Posterior cingulate gyrus (tissue), 11 donors: ENCODE measurements at places on chromosomes 1 and 21.

- no peak for DNase-seq
Observed at GRCh38 chr1:113804421-113805255, 7.6 kb downstream of the RSBN1 start.

DNA sequence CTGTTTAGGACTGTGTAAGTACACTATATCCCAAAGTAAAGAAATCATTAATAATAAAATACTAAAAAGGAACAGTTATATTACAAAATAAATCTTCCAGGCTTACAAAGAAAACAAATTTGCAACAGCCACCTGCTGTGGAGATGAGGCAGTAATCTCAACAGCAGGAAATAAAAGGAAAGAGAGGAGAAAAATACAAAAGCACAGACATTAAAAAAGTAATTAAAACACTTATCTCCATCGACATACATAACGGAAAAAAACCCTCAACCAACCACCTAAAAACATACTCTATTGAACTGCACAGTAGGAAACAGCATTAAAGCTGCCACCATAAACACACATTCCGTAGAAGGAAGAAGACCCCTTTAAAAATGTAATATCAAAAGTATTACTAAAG, 317.6 kb downstream of the DPYD start:
- DNase-seq = no peak

DNA sequence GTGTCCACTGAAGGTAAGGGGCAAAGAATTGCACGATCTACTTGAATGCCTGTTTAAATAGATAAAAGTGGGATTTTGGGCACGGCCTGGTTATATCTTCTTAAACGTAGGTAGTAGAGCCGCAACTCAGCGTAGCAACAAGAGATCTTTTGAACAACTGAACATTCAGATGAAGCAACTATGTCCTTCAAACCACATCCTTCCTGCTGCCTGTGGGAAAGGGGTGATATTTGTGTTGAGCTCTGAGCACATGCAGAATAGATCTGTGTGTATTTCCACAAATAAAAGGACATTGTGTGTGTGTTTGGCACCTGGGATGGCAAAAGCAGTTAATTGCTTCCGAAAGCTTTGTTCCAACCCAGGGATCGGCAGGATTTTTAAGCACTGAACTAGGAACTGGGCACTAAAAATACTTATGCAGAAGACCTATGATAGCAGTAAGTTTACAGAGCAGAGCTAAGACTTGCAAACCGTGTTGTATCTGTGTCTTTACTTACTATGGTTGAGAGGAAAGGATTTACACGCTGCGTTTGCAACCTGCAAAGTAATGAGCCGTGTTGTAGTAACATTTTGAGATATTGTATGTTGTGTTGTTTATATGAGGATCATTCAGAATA, 333.4 kb downstream of the CHRM3 start:
- no peak for DNase-seq

GRCh38 chr1:38783640-38784229, 75.8 kb downstream of the RRAGC start:
- no peak for DNase-seq

DNA sequence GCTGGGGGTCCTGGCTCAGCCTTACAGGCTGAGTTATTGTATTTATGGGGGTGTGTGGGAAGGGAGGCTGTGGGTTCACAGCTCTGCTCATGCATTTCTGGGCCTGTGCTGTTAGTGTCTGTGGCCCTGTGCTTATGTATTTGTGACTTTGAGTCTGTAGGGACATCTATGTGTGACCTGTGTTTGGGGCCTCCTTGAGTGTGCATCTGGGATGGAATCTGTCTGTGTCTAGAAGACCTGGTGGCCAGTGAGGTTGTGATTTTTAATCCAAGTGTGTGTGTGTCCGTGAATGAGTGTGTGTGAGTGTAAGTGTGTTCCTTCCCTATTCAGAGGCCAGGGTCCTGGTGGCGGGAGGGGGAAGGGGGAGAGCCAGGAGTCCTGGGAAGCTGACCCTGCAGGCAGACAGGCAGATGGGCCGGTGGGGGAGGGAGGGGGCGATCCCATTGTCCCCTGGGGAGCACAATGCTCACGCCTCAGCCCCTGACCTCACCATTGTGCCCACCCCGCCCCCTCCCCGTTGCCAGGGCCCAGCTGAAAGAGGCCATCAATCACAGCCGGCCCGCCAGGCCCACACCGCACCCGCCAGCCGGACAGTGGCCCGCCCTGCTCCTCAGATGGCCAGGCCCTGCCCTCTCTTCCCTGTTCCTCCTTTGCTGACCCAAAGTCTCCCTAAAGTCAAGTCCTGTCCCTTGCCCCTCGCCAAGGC, 19.6 kb downstream of the SLC27A3 start:
- no peak for DNase-seq

DNA sequence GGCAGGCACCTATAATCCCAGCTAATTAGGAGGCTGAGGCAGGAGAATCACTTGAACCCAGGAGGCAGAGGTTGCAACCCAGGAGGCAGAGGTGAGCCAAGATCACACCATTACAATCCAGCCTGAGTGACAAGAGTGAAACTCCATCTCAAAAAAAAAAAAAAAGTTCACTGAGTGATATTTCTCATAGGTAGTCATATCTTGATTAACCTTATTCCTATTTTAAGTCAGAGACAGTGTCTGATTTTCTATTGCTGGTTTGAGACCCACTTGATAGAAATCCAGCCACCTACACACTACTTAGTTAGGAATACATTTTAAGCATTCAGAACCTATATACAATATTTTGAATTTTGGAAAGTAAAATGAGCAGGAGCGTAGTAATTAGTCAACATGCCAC, 357.4 kb upstream of the ADGRL2 start:
- DNase-seq = no peak

DNA sequence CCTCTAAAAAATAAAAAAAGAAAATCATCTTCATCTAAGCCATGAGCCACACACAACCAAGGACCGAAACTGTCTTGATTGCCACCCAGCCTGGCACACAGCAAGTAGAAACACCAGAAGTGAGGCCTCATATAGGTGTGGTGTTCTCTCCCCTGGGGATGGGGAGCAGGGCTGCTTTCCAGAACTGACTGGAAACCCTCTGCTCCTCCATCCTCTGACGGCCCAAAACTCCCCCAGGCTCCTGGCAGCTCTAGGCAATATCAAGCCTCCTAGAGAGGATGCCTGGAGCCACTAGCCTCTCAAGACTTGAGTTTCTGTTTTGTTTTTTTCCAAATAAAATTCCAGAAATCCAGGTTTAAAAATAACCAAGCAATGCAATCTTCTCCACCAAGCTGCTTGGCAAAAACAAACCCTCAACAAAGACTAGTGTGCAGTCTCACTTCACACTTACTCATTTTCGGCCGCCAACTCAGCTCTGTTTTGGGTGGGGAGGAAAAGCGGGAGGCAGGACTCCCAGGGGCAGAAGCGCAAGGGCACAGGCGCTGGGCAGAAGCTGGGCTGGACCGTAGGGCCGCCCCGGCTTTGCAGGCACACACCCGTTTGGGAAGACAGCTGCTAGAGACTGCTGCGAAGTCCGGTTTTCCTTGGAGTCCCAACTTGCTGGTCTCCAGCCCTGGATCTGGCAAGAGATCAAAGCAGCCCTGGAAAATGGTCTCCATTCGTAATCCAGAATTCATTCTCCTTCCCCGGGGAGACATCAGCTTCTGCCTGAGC, 78.2 kb upstream of the CAPZB start:
- peak; percentile 36 for DNase-seq

DNA sequence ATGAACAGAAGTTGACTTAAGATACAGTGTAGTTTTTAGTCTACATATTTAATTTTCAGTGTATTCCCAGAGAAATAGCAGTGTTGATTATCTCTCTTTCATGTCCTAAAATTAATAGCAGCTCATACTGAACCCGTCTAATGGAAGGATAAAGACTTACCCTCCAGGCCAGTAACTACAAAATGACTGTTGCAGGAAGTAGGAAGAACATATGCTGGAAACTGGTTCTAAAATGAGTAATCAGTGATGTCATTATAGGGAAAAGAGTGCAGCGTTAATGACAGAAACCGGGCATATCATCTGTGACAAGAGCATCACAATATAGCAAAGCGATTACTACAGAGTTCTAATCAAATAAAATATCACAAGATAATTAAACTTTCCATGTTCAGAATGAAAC, 385.5 kb downstream of the SMYD3 start:
- no peak for DNase-seq

- DNase-seq = no peak
Observed at GRCh38 chr1:119662034-119662437, 14.0 kb upstream of the ZNF697 start.
